ENCODE measurements at places on chromosomes 7 and 10.

GRCh38 chr7:31052841-31053601 lies 913 bp downstream of the ADCYAP1R1 start:
- no peak for DNase-seq

GRCh38 chr10:79378647-79379511 lies 31.6 kb downstream of the PPIF start:
- no peak for DNase-seq

- peak; percentile 57 for DNase-seq
Measured at GRCh38 chr10:129332476-129332875, 134.6 kb upstream of the MGMT start.

GRCh38 chr10:4170181-4170580 lies 385.2 kb upstream of the KLF6 start:
- no peak for DNase-seq

- no peak for DNase-seq
Measured at GRCh38 chr7:114689406-114689805, 232.5 kb upstream of the MDFIC start.

- no peak for DNase-seq
Measured at GRCh38 chr10:117477211-117477947, 65.2 kb upstream of the EMX2 start.

GRCh38 chr10:99524736-99525380 lies 7.9 kb upstream of the NKX2-3 start:
- DNase-seq = no peak

DNA sequence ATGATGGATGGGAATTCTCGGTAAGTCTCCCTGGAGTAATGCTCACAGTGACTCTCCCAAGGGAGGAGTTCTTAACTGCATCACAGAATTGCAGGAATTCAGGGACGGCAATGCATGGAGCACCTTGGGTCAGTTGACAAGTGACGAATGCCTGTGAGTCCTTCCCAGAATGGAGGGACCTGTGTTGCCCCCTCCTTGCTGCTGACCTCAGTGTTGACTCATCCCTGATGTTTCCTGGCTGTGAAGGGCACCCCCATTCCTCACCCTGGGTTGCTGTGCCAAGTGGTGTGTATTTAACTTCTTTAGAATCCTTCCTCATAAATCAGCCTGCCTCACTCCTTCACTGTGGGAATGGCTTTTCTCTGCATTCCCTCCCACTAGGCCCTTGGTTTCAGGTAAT lies 98.9 kb downstream of the LRMDA start:
- DNase-seq = peak; percentile 46

DNA sequence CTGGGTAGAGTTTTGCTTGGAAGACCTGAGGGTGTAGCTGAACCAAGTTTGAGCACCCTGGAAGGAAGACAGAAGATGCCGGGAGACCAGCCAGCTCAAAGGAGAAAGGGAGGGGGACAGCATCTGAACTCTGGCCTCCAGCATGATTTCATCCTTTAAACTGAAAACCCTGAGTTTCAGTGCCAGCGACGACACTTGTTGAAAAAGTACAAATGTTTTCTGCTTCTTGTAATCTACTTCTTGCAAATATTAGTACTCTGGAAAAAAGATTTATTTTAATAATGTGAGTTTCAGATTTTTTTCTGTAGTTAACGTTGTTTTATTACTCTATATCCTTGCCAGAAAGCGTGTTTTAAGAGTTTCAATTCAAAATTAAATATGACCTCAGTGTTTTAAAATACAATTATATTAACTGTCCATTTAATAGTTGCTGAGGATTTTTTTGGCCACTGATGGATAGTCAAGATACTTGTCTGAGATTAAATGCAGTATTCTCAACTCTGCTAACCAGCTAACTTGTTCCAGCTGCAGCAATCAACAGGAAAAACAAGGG lies 227.7 kb downstream of the MGMT start:
- DNase-seq = peak; percentile 55

- DNase-seq = no peak
Measured at GRCh38 chr7:111578754-111579153, 16.5 kb upstream of the IMMP2L start.

- DNase-seq = peak; percentile 77
Measured at GRCh38 chr7:149872419-149873073, 1.2 kb upstream of the ATP6V0E2 start.

DNA sequence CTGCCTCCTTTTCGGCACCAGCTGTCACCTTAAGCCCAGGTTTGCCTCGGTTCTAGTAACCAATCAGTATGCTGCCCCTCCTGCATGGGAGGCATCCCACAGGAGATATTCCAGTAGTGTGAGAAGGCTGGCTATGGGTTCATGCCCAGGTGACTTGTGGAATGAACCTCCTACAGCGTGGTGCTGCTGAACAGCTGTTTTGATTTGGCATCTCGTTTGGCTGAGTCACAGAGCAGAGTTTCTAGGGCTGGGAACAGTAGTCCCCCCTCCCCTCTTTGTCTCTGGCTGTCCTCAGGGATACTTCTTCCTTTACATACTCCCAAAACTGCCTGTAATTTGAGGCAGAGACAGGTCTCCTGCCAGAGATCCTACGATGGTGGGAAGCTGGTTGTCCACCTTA lies 16.1 kb downstream of the R3HCC1L start:
- DNase-seq = peak; percentile 70

GRCh38 chr10:21989453-21990154 lies 13.9 kb downstream of the DNAJC1 start:
- DNase-seq = peak; percentile 87

DNA sequence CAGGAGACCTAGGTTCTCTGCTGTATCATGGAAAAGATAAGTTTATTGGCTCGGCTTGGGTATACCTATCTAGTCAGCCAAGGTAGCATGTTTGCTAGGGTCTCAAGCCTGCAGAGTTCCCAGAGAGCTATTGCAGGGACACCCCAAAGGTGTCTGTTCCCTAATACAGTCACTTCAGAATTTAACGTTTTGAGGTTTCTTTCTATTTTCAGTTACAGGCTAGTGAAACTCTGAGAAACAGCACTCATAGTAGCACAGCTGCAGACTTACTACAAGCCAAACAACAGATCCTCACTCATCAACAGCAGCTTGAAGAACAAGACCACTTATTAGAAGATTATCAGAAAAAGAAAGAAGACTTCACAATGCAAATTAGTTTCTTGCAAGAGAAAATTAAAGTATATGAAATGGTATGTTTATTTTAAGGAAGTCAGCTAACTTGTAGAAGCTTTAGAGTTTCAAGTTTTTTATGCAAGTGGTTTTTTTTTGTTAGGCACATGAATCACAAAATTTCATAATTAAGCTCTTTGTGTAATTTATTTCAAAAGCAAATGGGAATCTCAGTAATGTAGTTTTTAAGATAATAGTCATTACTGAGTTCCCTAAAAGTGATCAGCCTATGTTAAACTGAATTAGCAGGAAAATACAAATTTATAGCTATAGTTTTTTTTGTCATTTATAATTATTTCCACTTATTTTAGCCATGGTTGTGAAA lies 54.9 kb downstream of the AKAP9 start:
- DNase-seq = no peak

DNA sequence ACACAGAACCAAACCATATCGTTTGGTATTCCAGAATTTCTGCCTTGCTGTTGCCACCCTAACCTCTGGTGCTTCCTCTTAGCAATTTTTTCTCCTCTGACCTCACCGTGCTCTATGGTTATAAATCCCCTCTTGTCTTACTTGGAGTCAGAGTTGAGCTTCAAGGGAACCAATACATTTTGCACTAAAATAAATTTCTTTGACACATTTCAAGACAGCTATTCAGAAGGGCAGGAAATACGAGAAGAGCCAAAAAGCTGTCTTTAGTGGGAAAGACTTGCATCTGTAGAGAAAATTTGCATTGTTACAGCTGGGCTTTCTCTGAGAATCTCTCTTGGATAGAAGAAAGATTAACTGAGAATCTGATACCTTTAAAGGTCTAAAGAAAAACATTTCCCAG lies 14.5 kb upstream of the AKR1C2 start:
- DNase-seq = peak; percentile 59

DNA sequence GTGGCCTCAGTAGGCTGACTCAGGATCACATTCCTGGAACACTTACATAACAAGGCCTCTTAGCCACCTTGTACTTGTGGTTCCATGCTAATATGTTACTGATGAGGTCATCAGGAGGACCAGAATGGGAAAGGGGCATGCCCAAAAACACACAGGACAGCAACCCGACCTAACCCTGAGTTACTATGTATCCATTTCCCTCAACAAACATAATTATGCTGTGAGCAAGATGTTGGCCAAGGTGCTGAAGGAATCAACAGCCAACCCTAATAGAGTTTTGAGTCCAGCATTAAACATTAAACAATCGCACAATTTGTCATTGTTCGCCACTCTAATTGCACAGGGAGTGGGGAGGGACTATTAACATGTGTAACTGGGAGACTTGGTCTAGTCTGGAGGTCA lies 129.4 kb downstream of the PLPP4 start:
- DNase-seq = no peak

DNA sequence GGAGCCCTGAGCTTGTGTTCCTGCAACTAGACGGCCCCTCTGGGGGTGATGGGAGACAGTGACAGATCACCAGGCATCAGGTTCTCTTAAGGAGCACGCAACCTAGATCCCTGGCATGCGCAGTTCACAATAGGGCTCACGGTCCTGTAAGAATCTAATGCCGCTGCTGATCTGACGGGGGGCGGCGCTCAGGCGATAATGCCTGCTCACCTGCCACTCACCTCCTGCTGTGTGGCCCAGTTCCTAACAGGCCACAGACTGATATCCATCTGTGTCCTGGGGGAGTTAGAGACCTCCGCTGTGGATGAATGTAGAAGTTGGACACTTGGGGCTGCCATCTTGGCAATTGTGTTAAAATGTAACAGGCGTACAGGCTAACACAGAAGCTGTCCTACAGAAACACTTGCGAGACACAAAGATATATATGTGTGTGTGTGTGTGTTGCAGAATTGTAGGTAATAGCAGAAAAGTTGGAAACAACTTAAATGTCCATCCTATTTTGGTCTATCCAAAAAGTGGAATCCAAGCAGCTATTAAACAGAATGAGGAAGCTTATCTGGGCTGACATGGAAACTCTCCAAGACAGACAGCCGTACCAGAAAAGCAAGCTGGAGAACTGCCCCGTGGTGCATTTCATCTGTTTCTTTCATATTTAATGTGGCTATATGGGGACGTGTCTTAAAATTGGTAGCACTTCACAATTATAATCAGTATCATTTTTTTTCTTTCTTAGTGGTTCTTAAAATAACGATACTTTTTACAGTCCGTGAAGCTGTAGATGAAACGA lies 82.8 kb downstream of the MKI67 start:
- DNase-seq = peak; percentile 51

- DNase-seq = peak; percentile 24
Measured at GRCh38 chr7:36473454-36474282, 84.0 kb downstream of the ANLN start.

DNA sequence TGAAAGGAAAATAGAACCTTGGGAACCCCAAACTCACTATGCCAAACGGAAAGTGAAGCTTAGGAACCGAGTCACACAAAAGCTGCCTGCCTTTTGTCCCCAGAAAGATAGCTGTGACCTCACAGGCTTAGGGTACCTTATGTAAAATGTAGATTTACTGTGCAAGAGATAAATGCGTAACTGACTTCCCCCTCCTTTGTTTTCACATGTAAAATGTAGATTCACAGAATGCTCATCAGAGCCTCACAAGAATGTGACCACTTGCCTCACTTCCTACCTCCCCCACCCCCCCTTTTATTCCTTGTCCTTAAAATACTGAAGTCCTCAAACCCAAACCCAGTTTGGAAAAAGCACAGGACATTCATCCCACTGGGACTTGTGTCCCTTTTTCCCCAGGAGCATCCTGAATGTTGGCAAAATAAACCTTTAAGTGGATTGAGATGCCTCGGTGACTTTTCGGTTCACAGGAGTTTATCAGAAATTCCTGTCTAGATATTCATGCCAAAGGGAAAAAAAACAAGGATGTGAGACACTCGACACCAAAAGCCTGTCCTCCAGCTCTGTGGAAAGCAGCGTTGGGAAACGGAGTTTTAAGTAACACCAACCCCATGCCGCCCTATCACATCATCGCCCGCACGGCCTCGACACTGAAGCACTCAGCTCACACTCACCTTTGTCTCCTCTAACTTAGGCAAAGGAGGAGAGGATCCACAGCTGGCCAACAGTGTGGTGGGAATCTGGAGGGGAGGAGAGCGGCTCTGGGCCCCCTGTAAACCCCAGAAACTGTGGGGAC lies 45.9 kb downstream of the SVIL start:
- peak; percentile 50 for DNase-seq

GRCh38 chr7:127245607-127246006 lies 7.1 kb downstream of the GRM8 start:
- DNase-seq = no peak

- DNase-seq = no peak
Measured at GRCh38 chr10:2030046-2030445, 292.7 kb upstream of the ADARB2 start.

DNA sequence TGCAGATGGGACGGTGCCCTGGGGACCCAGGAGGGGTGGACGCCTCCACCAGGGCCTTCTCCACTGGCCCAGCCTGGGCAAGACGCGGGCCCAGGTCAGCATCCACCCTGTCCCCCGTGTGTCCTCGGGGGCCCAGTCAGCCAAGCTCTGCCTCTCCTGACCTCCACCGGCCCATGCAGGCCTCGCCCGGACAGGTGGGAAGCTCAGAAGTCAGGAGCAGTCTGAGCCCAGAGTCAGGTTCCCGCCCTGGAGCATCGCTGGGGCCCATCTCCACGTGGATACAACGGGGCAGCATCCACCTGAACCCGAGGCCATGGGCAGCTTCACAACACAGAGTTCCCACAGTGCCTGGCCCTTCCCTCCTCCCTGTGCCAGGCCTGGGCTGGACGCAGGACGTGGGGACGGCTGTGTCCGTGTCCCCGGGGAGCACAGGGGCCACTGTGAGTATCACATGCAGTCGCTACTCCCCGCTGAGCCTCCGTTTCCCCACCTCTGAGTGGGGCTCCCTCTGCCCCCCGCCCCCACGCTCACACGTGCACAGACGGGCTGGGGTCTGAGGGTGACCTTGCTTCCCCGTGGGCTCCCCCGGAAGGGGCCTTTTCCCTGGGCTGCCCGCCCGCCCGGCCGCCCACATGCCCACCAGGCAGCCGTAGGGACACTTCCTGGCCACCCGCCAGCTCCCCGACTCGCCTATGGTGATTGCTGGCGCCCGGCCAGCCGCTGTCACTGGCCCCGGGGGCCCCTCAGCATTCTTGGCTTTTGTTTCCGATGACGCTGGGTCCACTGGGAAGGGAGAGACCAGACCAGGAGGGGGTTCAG lies 64.3 kb downstream of the PDGFA start:
- peak; percentile 74 for DNase-seq

- DNase-seq = peak; percentile 65
Measured at GRCh38 chr7:55053651-55054571, 35.1 kb downstream of the EGFR start.

- DNase-seq = no peak
Measured at GRCh38 chr10:37947526-37947925, 28.9 kb downstream of the ZNF25 start.

GRCh38 chr7:38673795-38674194 lies 42.6 kb upstream of the AMPH start:
- DNase-seq = peak; percentile 96

DNA sequence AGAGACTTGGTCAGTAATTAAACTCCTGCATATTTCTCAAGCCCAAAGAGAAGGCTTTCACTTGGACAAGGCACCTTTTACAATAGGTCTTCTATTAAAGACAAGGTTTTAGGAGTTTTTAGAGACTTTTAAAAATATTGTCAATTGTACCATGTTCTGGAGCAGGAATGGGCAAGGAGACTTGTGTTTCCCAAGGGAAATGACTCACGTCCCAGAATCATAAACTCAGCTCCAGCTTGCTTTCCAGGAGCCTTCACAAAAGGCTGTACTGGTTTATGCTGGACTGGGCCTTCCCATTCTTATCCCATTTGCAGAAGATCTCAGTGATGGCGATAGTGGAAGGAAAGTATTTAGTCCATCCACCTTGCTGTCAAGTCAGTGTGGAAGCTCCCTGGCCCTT lies 7.8 kb upstream of the GLI3 start:
- DNase-seq = peak; percentile 94

GRCh38 chr7:130955565-130955919 lies 221.5 kb upstream of the KLF14 start:
- DNase-seq = no peak
